Cardiac muscle cell (in vitro differentiated cells and primary cell): ENCODE measurements at places on chromosomes 2 and 18.

DNA sequence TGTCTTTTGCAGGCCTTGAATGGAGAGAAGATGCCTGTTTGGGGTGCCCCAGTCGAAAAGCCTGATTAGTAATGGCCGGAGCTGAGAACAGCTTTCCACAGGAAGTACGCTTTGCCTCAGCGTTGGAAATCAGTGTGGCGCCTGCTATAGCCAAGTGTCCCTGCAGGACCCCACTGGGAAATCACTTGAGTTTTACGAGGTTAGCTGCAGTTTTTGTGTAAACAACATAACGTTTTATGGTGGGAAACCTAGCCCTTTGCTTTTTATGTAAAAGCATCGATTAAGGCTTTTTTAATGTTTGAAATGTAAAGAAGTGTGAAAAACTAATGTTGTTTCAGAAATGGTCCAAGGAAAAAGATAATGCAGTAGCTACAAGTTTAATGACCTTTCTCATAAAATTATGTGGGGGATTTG is 234.2 kb downstream of the TTC32 start:
- DNase-seq: peak; percentile 25

GRCh38 chr2:222753251-222753824 is 81.9 kb downstream of the MOGAT1 start:
- peak; percentile 50 for DNase-seq

DNA sequence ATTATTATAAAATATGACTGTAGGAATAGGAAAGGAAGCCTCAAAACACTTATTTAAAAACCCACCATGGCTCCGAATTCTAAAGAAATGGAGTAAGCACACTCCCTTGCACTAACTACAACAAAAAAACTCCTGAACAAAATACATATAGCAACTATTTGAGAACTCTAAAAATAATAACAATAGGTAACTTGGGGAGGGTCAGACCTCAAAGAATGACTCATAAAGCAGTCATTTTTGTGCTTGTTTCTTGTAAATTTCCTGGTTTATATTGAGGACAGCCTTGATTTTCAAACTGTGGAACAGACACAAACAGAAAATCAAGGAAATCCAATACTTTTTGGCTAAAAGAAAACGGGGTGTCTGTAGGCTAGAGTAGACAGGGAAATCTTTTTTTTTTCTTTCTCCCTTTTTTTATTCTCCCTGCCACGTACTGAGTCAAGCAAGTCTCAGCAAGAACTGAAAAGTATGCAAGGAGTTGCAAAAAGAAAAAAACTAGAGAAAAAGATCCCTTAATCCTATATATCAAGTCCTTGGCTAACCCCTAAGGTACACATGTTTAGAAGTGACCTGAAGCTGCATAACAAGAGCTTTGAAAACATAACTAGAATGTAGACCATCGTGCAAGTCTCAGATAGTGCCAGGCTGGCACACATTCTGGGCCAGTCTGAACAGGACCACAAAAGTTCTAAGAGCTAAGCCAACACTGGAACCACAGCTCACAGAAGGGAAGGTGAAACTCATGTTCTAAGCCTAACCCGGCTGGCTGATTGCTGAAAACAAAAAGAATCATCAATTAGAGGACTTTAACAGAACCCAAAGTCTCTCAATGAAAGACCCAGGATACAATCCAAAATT is 403.1 kb upstream of the LYPD1 start:
- DNase-seq: no peak

DNA sequence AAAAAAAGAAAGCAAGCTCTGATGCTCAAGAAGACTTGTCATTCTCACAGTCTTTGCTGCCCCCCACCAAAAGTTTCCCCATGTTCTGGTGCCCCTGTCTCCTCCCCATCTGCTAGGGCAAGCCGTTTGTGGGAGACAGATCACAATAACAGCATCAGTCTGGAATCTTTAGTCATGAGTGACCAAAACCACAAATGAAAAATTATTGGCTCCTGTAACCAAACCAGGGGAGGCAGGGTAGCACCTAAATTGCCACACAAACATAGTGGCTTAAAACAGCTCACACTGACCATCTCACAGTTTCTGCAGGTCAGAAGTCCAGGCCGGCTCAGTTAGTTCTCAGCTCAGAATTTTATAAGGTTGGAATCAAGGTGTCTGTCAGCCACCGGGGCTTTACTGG is 9.1 kb upstream of the B3GNT7 start:
- no peak for DNase-seq

- no peak for DNase-seq
Measured at GRCh38 chr2:144484201-144484948, 35.5 kb downstream of the ZEB2 start.
